Mammary epithelial cell (primary cell): ENCODE measurements at places on chromosomes 3 and 15. TPM values are rescaled to one million over a fixed set of nuclear protein-coding genes. Genes with fewer than 3 reads are reported as not detected.

The C3orf49 gene
- polyA plus RNA-seq = not detected

The PCLAF gene
- polyA plus RNA-seq = 96.3 TPM

The CCR4 gene
- polyA plus RNA-seq = not detected

The LTK gene
- not detected for polyA plus RNA-seq

The SH3GL3 gene
- polyA plus RNA-seq = 0.16 TPM

The SOX2 gene
- not detected for polyA plus RNA-seq

The PGBD4 gene
- 0.94 TPM for polyA plus RNA-seq

The SI gene
- polyA plus RNA-seq = not detected

The LMAN1L gene
- not detected for polyA plus RNA-seq

The CALML4 gene
- polyA plus RNA-seq = 1.9 TPM

The FGD5 gene
- polyA plus RNA-seq = not detected

The PARP15 gene
- polyA plus RNA-seq = 0.06 TPM

The WNT7A gene
- polyA plus RNA-seq = 11.1 TPM

GRCh38 chr3:80097674-80098073 is 329.9 kb upstream of the ROBO1 start:
- no peak for DNase-seq

GRCh38 chr3:135556174-135556573 is 409.4 kb upstream of the PPP2R3A start:
- DNase-seq = no peak

GRCh38 chr3:15300323-15301078 is 31.9 kb downstream of the SH3BP5 start:
- DNase-seq = peak; percentile 94

- no peak for DNase-seq
Observed at GRCh38 chr15:33027306-33028035, 167.0 kb downstream of the FMN1 start.

DNA sequence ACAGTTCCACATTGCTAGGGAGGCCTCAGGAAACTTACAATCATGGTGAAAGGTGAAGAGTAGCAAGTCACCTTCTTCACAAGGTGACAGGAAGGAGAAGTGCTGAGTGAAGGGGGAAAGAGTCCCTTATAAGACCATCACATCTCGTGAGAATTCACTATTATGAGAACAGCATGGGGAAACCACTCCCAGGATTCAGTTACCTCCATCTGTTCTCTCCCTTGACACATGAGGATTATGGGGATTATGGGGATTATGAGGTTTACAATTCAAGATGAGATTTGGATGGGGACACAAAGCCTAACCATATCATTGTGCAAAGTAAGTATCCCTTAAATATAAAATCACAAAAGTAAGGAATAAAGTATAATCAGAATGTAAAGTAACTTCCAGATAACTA is 375.9 kb upstream of the NAALADL2 start:
- no peak for DNase-seq

- no peak for DNase-seq
Observed at GRCh38 chr3:117145677-117146076, 436.1 kb downstream of the TUSC7 start.

- peak; percentile 55 for DNase-seq
Observed at GRCh38 chr15:65032801-65033537, 3.5 kb upstream of the MTFMT start.

DNA sequence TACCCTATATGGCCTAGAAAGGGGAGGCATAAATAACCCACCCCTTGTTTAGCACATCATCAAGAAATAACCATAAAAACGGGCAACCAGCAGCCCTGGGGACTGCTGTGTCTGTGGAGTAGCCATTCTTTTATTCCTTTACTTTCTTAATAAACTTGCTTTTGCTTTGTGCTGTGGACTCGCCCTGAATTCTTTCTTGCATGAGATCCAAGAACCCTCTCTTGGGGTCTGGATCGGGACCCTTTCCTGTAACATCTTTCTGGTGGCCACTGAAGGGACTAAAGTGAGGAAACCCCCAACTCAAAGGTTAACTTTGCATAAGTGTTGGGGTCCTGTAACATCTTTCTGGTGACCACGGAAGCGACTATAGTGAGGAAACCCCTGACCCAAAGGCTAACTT is 15.7 kb upstream of the HHATL start:
- no peak for DNase-seq

GRCh38 chr3:151468284-151468917 is 7.5 kb upstream of the IGSF10 start:
- DNase-seq = peak; percentile 35

- no peak for DNase-seq
Observed at GRCh38 chr15:69454953-69455352, 2.3 kb downstream of the RPLP1 start.

- DNase-seq = peak; percentile 98
Observed at GRCh38 chr3:20056725-20057611, 16.7 kb downstream of the KAT2B start.

- DNase-seq = no peak
Observed at GRCh38 chr3:77042882-77043281, 3.0 kb downstream of the ROBO2 start.

DNA sequence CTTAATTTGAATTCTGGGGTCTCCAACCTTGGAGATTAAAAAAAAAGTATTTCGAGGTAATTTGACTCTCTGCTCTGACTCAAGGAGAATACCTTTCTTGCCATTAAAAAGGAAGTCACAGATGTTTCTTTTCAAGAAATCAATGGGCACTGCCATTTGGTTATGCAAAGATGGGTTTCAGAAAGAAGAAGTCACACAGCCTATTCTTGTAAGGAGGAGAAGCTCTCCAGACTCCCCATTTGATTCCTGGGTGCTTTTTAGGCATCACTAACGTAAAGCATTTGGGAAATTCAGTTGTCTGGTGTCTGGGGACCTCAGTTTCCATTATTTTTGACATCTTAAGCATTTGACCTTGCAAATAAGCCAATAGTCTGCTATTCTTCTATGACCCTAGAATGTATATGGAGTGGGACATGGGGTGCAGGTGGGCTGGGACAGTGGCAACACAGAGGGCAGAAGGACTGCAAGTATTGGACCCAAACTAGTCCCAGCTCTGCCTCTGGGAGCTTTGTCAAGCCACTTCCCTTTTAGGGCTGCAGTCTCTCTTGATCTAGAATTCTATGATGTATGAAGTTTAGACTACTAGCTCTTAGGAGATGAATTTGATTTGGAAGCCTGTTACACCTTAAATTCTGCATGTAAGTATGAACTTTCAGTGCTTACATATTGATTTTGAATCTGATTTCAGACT is 27.8 kb downstream of the IL5RA start:
- DNase-seq = no peak

GRCh38 chr15:71888797-71889196 is 78.4 kb downstream of the NR2E3 start:
- DNase-seq = no peak

- DNase-seq = no peak
Observed at GRCh38 chr3:42411429-42411828, 1.0 kb upstream of the LYZL4 start.

- DNase-seq = no peak
Observed at GRCh38 chr15:71485094-71485693, 325.2 kb upstream of the NR2E3 start.

GRCh38 chr15:88990185-88990679 is 77.1 kb upstream of the MFGE8 start:
- DNase-seq = no peak

DNA sequence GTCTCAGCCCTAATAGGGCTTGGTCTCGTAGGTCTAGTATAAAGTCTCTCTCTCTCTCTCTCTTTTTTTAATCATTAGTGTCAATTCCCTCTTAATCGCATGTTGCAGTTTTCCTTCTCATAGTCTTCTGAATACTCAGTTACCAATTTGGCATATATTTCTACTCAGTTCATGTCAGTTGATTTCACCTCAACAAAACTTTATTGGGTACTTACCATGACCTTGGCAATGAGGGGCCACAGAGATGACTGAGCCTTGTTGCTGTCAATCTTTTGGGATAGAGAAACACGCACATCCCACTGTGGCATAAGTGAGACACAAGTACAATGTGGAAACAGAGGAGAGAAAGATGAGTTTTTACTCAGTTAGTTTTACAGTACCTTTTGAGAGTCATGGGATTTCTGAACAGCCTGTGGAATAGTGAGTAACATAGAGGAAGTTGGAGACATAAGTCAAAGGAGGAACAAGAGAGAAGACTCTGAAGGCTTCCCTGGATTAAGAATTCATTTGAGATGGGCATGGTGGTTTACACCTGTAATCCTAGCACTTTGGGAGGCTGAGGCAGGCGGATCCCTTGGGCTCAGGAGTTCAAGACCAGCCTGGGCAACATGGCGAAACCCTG is 150.2 kb upstream of the CBLB start:
- no peak for DNase-seq

GRCh38 chr15:48572823-48573222 is 72.7 kb downstream of the FBN1 start:
- no peak for DNase-seq

DNA sequence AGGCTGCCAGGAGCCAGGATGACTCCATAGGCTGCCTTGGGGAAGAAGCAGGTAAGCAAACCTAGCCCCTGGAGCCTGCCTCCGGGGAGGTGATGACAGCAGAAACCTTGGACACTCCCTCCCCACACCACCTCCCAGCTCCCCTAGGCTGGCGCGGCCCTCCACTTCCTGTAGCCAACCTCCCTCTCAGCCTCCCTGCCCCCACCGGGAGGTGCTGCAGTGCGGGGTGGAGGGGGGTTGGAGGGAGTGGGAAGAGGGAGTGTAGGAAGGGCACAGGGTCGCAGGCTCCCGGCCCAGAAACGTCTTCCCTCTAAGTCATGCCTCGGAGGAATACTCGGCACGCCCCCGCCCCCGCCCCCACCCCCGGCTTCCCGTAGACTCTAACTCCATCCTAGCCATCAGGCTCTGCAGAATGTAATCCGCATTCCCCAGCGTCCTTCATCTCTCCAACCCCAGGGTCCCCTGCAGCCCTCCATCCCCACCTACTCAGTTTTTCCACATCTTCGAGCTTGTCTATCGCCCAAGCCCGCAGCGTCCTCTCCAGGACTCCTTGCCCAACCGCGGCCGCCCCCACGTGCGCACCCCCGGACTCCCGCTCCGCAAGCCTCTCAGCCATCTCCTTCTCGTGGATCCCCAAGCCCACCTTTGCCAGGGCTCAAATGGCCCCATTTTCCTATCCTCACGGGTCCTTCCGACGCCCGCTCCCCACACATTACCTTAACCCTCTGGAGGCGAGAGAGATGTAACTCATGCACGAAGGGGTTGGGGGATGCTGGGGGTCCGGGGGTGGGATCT is 528 bp downstream of the LPCAT4 start:
- DNase-seq = peak; percentile 74

GRCh38 chr3:65748326-65748725 is 290.4 kb downstream of the MAGI1 start:
- DNase-seq = no peak

DNA sequence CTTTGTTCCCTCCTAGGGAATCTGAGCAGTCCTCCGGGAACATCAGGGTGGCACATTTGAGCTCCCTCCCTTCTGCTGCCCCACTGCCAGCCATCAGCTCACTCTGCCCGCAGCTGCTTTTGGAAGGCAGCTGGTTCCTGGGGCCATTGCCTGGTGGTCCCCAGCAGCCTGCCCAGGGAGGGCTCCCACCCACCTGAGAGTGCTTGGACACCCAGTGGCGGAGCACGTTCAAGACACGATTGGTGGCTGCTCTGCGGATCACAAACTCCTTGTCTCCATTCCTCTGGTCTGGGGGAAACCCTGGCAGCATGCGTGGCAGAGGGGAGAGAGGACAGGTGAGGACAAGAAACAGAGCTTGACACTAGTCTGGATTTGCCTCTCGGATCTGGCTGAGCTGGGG is 53.7 kb upstream of the CTSH start:
- DNase-seq = no peak

GRCh38 chr3:194200422-194201081 is 64.6 kb downstream of the HES1 start:
- DNase-seq = no peak

- no peak for DNase-seq
Observed at GRCh38 chr15:88917760-88918159, 4.6 kb upstream of the MFGE8 start.

DNA sequence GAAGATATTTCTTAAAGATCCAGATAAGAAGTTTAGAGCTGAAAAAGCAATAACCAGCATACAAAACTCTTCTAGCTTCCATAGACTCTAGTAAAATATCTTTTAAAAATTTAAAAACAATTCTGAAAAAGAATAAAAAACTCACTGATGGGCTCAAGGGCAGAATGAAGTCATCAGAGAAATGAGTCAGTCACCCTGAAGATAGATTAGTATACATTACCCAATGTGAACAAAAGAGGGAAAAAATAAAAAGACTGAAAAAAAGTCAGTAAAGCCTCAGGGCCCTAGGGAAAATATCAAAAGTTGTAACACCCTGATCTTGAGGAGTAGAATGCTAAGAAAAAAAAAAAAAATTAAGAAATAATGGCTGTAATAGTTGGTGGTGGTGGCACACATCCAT is 11.4 kb downstream of the DET1 start:
- DNase-seq = peak; percentile 4
